ENCODE measurements at places on chromosomes 16 and 17. TPM values are rescaled to one million over a fixed set of nuclear protein-coding genes. Genes with fewer than 3 reads are reported as not detected.

- peak overlapping the region; percentile 76 for H3K27ac ChIP-seq
- peak overlapping the region; percentile 63 for H3K4me3 ChIP-seq
- peaks cover 20% of the 10 kb centered on the region for H3K4me1 ChIP-seq
- no peaks in the 10 kb centered on the region for H3K27me3 ChIP-seq
- peaks cover 11% of the 10 kb centered on the region for H3K36me3 ChIP-seq
Observed at GRCh38 chr16:12767897-12768296, 35.8 kb downstream of the CPPED1 start.

- no peak for DNase-seq
- H3K36me3 ChIP-seq: no peaks in the 10 kb centered on the region
- H3K4me3 ChIP-seq: peak overlapping the region; percentile 22
- peaks cover 17% of the 10 kb centered on the region for H3K4me1 ChIP-seq
- no peaks in the 10 kb centered on the region for H3K27me3 ChIP-seq
Observed at GRCh38 chr17:81713556-81714411, 1.7 kb downstream of the SLC25A10 start.

The EPX gene
- total RNA-seq: not detected

DNA sequence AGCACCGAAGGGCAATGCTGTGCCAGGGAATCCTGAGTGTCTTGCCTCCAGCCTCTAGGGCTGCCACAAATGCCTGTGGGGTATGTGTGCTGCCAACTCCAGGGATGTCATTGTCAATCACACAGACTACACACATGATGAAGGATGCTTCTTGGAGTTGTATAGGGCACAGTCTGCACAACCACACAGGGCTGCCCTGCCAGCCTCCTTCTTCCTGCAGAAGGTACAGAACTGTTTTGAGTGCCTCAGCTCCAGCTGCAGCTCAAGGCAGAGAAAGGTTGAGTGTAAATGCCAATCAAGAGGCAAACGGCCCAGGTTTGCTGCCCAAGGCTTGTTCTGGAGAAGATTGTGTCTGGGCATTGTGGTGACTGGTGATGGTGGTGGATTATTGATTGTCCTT is 15.6 kb downstream of the SCNN1B start:
- no peaks in the 10 kb centered on the region for H3K27me3 ChIP-seq
- no peaks in the 10 kb centered on the region for H3K4me1 ChIP-seq
- H3K27ac ChIP-seq: no peak overlapping the region
- no peak overlapping the region for H3K4me3 ChIP-seq
- no peak for DNase-seq

The FKBP10 gene
- total RNA-seq: 0.53 TPM

DNA sequence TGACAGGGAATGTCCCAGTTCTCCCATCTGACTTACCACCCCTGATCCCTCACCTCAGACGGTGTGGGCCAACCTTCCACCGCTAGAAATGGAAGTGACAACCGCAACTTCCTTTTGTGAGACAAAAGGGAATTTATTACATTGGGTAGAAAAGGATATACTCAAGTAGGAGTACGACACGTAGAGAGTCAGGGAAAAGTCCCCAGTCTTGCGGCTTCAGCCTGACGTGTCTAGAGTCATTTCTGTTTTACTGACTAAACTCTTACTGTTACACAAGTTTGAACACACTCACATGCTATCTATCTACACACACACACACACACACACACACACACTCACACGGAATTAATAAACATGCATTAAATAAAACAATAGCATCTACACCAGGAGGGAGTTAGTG is 178.9 kb downstream of the COPRS start:
- no peak overlapping the region for H3K27ac ChIP-seq
- H3K36me3 ChIP-seq: no peaks in the 10 kb centered on the region
- peaks cover 7% of the 10 kb centered on the region for H3K4me1 ChIP-seq
- peaks cover 33% of the 10 kb centered on the region for H3K27me3 ChIP-seq
- DNase-seq: no peak

GRCh38 chr16:51237207-51237606 is 86.1 kb upstream of the SALL1 start:
- no peak for DNase-seq
- no peaks in the 10 kb centered on the region for H3K36me3 ChIP-seq
- no peak overlapping the region for H3K27ac ChIP-seq
- H3K27me3 ChIP-seq: peaks cover under 1% of the 10 kb centered on the region
- H3K4me1 ChIP-seq: no peaks in the 10 kb centered on the region

The NUPR1 gene
- not detected for total RNA-seq

GRCh38 chr16:51436742-51437141 is 285.7 kb upstream of the SALL1 start:
- no peaks in the 10 kb centered on the region for H3K36me3 ChIP-seq
- peaks cover 13% of the 10 kb centered on the region for H3K27me3 ChIP-seq
- no peak for DNase-seq

- no peaks in the 10 kb centered on the region for H3K27me3 ChIP-seq
- DNase-seq: no peak
- no peak overlapping the region for H3K4me3 ChIP-seq
- peaks cover 4% of the 10 kb centered on the region for H3K36me3 ChIP-seq
Observed at GRCh38 chr16:69474408-69474807, 50.0 kb downstream of the CYB5B start.

- H3K27me3 ChIP-seq: peaks cover 2% of the 10 kb centered on the region
- peaks cover 11% of the 10 kb centered on the region for H3K4me1 ChIP-seq
- no peak overlapping the region for H3K4me3 ChIP-seq
- no peaks in the 10 kb centered on the region for H3K36me3 ChIP-seq
- no peak for DNase-seq
- peak overlapping the region; percentile 55 for H3K27ac ChIP-seq
Observed at GRCh38 chr16:88566158-88566557, 4.0 kb upstream of the ZC3H18 start.
